ENCODE measurements at places on chromosomes 1 and 21.

DNA sequence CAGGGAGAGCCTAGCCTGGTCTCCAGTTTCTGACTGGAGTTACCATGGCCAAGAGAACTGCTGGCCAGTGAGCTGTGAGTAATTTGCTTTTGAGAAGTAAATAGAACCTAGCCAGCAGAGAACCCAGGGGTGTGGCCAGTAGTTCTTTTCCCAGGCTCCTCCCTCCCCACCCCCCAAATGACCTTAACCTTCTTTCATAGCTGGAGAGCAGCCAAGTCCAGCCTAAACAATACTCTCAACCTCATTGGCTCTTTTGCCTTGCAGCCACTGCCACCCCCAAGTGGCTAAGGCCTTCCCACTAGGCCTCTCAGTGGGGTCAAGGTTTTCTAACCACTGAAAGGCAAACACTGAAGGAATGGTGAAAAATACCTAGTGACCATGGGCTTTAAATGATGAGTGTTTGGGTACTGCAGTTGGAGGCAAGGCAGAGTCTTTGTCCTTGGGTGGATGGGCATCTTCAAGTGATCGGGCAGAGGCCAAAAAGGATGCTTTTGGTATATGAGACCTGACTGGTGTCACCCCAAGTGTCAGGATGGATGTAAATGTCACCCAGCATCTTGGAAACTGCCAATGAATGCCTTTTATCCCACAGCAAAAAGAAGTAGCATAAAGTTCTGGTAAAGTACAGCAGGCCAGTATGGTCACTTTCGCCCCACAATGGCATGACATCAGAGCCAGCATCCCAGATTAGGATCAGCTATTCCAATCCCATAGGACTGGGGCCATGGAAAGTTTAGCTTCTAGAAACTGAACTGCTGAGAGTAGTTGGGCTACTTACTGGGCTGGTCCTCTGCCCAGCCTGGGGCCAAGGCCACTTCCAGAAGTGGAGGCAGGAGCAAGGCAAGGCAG lies 3.5 kb upstream of the PIGV start:
- DNase-seq = no peak

DNA sequence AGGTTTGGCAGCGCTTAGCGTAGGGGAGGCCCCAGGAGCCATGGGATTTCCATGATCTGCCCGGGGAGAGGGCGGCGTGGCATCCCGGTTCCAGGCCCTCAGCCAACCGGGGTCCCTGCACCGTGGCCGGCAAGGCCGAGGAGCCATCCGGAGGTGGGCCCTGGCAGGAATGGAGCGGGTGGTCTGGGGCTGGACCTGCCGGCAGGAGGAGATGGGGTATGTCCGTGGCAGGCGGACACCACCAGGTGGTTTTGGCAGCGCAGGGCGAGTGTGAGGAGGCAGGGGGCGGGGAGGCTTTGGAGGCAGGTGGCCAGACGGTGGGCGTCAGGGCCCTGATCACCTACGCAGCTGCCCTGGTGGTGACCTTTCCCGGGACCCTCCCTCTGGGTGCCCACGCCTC lies 10.3 kb downstream of the PRKCZ start:
- DNase-seq = no peak

GRCh38 chr21:43345746-43346409 lies 81.1 kb downstream of the SIK1 start:
- DNase-seq = no peak

DNA sequence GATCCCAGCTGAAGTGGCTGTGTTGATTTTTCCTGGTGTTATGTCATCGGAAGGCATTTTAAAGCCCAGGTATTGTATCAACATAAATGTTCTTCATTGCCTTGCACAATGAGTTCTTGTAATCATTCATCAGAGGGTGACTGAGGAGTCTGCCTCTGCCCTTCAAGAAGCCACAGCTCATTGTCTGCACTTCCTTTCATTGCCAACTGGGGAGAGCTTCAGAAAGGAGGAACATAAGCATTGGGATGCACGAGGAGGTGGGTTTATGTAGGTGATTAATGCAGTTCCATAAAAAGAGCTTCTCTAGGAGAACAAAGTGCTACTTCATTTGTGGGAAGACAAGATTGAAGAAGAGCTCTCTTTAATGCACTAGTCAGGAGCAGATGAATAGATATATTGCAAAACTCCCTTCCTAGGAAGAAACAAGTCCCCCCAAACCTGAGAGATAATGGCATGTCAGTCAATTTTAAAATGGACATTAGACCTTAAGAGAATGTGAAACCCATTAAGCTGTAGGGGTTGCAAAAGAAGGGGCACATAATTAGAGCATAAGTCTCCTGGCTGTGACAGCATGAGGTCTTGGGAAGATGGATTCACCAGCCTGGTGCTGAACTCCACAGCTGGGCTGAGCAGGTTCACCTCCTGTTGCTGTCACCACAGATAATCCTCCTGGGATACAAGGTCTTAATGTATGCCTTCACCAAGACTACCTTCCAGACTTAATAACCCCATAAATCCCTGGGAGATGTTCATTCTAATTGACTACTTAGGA lies 124.6 kb downstream of the BACH1 start:
- no peak for DNase-seq

DNA sequence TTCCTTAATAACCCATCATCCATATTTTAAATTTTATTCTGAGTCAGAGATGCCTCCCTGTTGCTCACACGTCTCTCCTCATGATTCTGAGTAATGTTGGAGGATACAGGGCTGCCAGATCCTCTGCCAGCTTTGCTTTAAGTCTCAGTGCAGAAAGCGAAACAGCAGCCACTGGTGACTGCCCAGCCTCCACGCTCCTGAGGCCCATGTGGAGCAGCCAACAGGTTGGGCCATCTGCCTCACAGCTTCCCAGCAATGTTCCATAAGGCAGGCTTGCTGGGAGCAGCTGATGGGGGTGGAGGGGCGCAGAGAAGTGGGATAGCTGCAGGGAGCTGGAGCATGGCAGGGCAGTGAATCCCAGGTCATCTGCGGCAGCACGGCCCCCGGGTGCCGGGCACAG lies 104.2 kb downstream of the IGSF21 start:
- DNase-seq = no peak

DNA sequence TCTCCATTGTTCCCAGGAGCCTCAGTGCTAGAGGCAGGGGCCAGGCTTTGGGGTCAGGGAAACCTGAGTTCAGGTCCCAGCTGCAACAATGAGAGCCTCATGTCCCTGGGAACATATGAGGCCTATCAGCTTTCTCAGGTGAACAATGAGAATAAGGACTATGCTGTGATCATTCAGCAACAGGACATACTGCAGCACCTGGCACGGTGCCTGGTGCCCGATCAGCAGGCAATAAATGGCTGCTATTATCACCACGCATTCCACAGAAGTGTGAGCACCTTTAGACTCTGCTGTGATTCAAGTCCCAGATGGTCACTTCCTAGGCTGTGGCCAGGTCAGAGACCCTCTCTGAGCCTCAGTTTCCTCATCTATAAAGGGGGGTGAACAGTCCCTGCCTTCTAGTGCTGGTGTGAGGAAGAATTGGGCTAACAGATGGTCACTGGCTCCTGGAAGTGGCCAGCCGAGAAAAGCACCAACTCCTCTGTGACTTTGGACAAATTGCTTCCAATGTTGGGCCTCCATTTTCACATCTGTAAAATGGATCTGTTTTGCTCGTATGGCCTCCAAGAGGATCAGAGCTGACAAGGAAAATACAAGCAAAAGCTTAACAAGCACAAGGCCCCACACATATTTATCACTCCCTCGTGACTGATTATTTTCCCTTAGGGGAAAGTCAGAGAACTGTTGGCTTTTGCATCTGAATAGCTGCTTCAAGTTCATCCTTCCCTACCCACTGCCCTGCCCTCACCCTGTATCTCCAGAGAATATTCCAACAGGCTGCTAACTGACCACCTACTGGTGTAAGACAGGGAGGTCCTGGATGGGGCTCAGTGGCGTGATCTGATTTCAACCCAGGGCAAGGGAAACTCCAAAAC lies 1.1 kb downstream of the SLC5A9 start:
- DNase-seq = no peak

- no peak for DNase-seq
Observed at GRCh38 chr1:117240547-117240946, 29.8 kb upstream of the VTCN1 start.

DNA sequence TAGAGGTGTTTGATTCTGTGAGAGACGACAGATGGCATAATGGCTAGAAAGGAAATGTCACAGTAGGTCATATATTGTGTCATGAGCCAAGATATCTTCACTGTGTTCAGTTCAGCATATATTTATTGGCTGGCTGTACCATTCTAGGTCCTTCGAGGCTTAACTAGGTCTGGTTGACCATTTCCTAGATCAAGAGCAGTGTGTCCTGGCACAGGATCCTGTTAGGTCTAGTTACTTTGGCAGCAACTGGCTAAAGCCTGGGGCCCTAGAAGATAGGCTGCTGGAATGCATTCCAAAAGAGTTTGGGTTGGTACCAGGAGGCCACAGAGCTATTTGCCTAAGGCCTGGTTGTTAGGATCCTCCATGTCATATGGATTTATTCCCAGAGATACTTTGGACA lies 20.9 kb downstream of the ZBTB40 start:
- DNase-seq = no peak

- no peak for DNase-seq
Observed at GRCh38 chr1:247517795-247518612, 18.2 kb downstream of the OR2C3 start.

DNA sequence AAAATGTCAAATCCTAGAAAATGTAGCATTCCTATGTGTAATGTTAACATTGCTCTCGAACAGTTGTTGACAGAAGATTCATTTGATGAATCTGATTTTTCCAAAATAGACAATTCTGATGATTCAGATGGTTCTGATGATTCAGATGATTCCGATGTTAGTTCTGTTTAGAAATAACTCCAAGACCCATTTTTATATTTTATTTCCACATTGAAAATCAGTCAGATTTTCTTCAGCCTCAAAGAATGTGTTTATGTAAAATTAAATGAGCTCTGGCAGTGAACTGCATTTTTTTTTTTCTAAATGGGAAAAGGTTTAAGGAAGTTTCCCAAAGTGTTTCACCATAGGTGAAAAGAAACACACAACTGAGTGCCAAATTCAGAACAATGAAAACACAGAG lies 136.5 kb downstream of the TSEN15 start:
- DNase-seq = no peak

GRCh38 chr1:11550664-11551283 lies 71.8 kb downstream of the DISP3 start:
- no peak for DNase-seq

GRCh38 chr1:26853156-26853555 lies 9.8 kb upstream of the SFN start:
- DNase-seq = peak; percentile 80

DNA sequence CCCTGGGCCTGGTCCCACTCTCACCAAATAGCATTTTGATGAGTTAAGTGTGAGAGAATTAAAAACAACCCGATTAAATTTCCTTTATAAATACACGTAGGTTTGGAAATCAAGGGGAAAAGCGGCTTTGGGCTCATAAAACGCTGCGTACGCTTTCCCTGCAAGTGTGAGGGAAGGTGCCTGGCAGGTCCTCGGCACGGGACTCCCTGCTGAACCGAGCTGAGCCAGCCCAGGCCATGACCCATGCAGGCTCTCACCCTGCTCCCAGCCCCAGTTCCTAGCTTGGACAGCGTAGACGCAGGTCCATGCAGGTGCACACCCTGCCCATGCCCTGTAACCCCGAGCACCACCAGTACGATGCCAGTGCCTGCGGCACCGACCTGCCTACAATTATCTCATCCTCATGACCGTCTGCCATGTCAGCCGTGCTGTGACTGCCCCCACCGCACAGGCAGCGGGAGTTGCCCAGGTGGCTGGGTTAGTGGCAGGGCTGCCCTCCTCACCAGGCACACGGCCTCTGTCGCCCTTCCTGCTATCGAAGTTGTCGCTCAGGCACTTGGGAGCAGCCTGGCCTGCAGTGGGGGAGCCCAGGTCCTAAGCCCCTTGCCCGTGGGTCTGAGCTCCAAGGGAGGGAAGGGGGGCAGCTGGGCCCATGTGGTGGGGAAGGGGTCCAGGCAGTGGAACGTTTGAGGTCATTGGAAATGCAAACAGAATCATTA lies 41.0 kb upstream of the ACTRT2 start:
- DNase-seq = no peak

DNA sequence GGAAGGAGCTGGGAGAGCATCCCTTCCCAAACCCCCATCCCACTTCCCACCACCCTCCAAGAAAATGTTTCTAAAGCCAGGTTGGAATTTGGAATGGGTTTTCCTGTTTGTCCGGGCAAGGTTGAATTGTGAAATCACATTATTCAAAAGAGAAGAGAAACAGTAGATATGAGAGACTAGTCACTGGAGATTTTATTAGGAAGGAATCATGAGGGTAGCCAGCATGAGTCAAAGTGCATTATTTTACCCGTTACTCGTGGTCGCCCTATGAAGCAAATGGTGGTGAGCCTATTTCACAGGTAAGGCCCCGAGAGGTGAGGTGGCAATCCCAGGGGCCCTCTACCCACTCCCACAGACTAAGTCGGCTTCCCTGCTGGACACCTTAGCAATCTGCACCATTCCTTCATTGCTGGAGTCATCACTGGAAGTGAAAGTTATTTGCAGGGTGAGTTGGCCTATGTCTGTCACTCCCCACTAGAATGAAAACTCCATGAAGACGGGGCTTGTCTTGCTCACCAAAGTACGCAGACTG lies 52.8 kb downstream of the TOMM20 start:
- no peak for DNase-seq

DNA sequence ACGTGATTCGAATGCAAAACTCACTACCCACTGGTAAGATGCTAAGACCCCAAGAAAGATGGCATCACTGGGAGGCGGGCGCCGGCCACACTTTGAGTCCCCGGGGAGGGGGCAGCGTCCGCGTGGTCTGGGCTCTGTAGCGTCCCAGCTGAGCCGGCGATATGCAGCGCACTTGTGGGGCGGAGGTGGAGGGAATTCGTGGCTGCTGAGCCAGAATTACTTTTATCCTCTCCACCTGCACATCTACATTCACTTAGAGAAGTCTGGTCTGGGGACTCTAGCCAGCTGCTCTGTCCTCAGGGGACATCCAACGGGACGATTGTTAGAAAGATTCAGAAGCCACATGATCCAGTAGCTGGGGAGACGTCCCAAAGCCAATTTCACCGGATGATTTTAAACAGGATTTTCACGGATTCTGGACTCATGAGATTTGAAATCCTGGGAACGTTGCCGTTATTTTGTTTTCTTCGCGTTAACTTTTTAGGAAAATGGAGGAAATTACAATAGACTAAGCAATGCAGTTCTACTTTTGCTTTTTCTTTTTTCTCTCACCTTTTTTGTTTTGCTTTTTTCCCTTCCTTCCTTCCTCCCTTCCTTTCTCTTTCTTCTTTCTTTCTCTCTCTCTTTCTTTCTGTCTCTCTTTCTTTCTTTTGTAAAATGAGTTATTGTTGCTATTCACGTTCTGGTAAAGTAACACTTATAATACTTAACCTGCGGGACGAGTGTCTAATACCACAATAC lies 1.3 kb downstream of the JAM2 start:
- DNase-seq = peak; percentile 14

DNA sequence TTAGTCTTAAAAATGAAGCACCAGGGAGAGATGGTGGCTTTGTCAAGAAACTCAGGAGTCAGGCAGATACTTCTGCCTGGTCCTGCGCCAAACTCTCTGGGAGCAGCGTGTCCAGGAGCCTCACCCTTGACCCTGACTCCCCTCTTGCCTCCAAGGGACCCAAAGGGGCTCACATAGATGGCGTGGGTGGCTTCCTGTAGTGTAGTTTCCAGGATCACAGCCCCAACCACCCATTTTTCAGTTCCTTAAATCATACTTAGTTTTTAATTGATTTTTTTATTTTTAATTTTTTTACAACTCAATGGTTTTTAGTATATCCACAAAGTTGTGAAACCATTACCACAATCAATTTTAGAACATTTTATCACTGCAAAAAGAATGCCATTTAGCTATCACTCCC lies 107.7 kb upstream of the IGSF21 start:
- DNase-seq = no peak

GRCh38 chr1:107883562-107883961 lies 81.4 kb downstream of the VAV3 start:
- DNase-seq = no peak

All from memory B cell (primary cell).